ENCODE measurements at places on chromosomes 4 and X.
A peak's percentile ranks its signal among the peaks of the same experiment; 100 is the strongest.

DNA sequence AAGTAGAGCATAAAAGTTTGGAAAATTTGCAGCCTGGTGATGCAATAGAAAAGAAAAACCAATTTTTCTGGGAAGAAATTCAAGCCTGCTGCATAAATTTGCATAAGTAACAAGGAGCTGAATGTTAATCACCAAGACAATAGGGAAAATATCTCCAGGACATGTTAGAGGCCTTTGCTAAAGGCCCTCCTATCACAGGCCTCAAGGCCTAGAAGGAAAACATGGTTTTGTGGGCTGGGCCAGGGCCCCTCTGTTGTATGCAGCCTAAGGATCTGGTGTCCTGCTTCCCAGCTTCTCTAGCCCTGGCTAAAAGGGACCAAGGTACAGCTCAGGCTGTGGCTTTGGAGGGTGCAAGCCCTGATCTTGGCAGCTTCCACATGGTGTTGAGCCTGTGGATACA is 6.2 kb upstream of the RTL3 start:
- DNase-seq, result no peak

- DNase-seq, result no peak
Observed at GRCh38 chrX:42087960-42088359, 164.6 kb upstream of the CASK start.

- no peak for DNase-seq
Observed at GRCh38 chrX:63128509-63128908, 222.6 kb downstream of the SPIN4 start.

GRCh38 chrX:153057281-153057680 is 1.0 kb downstream of the PNMA3 start:
- DNase-seq, result no peak

DNA sequence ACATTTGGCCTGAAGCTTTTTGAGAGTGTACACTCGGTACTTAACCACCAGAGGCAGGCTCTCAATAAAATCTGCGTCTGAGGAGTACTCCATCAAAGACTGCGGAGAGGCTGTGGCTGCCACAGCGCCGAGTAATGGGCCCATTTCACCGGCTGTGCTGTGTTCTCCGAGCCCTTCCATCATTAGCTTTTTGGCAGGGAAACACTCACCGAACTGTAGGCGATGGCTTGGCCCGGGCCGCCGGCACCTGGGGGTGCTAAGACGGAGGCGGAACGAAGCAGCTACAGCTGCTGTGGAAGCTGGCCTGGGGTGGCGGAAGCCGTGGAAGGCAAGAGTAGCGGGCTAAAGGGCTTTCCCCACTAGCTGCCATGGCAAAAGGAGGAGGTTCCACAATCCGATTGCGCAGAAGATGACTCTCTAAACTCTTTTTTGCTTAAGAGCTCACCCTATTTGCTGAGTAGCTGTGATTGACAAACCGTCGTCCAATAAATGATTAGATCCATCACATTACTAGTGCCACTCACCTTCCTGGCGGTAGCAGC is 48.5 kb upstream of the PABPC1L2A start:
- DNase-seq, result no peak

- no peak for DNase-seq
Observed at GRCh38 chr4:105671301-105671700, 37.2 kb downstream of the INTS12 start.

DNA sequence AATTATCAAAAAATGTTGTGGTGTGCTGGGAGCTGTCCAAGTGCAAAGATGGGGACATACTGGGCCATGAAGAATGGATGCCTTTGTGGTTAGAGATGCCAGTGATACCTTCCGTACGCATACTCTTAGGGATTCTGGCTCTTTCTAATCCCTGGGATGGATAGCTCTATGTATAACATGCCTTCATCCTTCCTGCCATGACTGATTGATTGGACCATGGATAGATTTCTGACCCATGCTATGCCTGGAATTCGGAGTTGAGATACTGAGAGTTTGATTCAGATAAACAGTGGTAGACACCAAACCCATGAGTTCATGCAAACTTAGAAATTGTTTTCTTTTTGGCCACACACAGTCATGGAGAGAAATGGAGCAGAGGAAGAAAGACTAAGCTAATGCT is 147.2 kb upstream of the WDFY3 start:
- no peak for DNase-seq

- no peak for DNase-seq
Observed at GRCh38 chrX:111759686-111760085, 78.7 kb downstream of the ALG13 start.

GRCh38 chr4:69708211-69708610 is 52.2 kb downstream of the SULT1B1 start:
- no peak for DNase-seq

GRCh38 chrX:156002507-156002906 is 5.0 kb downstream of the IL9R start:
- DNase-seq, result no peak

DNA sequence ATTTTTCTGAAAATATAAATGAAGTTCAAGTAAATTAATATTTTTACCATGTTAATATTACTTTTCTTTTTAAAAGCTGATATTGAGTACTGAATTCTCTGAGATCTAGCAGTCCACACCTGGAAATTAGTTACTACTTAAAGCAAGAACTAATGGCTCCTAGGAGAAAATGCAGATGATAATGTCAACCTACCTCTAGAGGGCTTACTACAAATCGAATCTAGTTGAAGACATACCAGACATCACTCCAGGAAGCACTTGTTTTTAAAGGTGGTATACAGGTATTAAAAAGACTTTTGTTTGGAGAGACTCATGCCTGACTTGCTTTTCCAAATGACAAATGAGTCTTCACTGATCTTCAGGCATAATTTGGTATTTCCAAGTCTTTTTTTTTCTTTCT is 516.4 kb upstream of the BOD1L1 start:
- no peak for DNase-seq

GRCh38 chr4:154741922-154742850 is 1.6 kb upstream of the LRAT start:
- no peak for DNase-seq

DNA sequence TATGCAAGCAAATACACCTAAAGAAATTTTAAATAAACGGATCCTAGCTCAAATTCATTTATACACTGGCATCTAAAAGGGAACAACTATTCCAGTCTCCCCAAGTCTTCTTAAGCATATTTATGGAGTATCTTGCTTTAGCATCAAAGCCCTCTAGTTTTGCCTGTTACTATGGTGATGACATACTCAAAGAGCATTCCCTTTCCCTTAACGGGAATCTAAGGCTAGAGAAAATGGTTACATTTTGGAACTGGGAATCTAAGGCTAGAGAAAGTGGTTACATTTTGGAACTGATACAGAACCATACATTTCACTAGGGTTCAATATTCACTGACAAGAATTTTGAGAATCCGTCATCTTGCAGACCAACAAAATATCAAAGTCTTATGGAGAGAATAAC is 271.2 kb downstream of the CHIC1 start:
- no peak for DNase-seq

DNA sequence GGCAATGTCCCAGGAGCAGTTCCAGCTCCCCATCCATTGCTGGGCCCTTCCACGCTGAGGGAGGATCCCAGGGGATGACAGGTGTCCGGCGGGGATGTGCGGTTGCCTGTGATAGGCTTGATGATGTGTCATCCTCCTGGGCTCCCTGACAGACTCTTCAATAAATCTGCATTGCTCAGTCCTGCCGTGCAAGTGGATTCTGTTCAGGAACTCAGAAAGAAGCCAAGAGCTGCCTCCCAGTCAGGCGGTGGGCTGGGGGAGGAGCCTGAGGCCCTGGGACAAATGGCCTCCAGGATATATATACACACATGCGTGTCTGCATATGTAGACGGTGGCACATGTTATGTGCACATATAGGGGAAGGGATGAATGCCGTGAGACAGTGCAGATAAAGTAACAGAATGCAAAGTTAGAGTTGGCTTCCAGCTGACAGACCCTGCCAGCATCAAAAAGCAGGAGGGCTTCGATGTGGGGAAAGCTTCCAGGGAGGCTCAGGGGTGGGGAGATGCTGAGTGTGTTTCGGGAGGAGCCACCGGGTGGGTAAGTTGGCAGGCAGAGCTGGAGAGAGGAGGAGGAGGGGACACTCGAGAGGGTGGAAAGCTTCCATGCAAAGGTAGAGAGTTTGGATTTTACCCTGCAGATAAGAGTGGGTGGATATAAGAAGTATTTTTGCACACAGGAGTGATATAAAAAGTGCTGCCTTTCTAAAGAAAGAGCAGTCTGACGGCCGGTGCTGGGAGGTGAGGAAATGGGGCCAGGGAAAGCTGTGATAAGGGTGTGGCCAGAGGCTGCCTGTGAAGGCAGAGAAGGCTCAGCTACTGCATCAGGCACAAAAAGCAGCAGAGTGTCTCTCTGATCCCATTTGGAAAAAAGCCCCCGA is 28.5 kb upstream of the CRMP1 start:
- no peak for DNase-seq

GRCh38 chr4:182354867-182355266 is 111.7 kb downstream of the TENM3 start:
- DNase-seq, result no peak

- no peak for DNase-seq
Observed at GRCh38 chr4:2933566-2934076, 29.6 kb downstream of the NOP14 start.

GRCh38 chrX:69311936-69312670 is 146.8 kb upstream of the PJA1 start:
- no peak for DNase-seq

- no peak for DNase-seq
Observed at GRCh38 chrX:153774576-153775292, 6.1 kb upstream of the SRPK3 start.

DNA sequence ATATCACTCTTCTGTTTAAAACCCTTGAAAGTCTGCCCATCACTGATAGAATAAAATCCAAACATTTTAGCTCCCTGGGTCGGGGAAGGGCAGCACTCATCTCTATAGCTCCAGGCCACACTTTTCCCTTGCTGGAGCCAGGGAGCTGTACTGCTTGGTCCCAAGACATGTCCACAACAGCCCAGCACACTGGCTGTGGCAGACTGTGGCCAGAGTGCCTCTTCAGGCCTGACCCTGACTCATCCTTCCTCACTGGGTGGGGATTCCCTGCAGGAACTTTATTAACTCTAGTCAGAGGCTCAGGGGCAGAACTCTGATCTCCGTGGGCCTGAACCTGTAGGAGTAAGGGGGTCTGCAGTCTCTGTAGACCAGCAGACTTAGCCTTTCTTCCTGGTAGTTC is 69.8 kb upstream of the CAPN6 start:
- no peak for DNase-seq

GRCh38 chr4:78880874-78881492 is 58.3 kb downstream of the PAQR3 start:
- no peak for DNase-seq

DNA sequence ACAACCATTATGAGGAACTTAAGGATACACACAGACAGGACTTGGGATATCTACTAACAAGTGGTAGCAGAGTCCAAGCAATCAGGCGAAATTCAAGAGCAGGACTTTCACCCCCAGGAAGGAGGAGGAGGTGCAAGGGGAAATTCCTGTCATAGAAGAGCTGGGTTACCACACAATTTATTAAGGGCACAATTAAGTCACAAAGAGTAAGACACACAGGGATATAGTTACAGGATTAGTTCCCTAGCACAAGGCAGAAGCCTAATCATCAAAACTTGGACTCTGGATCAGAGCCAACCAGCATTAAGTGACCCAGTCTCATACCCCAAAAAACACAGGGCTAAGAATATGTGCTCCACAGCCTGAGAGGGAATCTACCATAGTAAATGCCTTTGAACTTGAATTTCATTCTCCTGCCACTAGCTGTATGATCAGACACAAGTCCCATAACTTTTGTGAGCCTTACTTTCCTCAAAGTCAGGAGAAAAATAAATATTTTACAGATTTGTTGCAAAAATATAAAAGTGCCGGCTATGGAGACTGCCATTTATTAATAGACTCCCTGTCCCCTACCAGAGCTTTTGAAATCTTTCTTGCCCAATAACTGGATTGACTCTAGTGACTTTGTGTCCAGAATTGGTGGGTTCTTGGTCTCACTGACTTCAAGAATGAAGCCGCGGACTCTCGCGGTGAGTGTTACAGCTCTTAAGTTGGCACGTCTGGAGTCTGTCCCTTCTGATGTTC is 87.0 kb downstream of the SYNPO2 start:
- no peak for DNase-seq

GRCh38 chr4:147791865-147792264 is 60.0 kb downstream of the ARHGAP10 start:
- no peak for DNase-seq

DNA sequence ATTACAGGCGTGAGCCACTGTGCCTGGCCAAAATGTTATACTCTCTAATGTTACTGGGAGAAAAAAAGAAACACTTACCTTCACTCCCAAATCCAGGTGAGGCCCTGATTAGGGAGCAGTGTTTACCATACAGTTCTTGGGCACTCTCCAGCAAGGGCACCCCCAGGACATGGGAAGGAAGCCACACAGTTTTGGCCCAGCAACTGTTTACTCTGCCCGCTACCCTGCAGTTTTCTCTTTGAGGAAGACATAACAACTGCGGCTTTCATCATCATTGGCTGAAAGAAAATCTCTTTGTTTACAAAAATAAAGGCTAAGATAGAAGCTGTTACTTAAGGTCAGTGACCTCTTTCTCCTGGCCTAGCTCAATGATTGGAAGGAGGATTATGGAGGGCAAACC is 145.5 kb upstream of the DUSP21 start:
- no peak for DNase-seq

GRCh38 chrX:68532831-68533533 is 34.1 kb downstream of the YIPF6 start:
- DNase-seq, result no peak

DNA sequence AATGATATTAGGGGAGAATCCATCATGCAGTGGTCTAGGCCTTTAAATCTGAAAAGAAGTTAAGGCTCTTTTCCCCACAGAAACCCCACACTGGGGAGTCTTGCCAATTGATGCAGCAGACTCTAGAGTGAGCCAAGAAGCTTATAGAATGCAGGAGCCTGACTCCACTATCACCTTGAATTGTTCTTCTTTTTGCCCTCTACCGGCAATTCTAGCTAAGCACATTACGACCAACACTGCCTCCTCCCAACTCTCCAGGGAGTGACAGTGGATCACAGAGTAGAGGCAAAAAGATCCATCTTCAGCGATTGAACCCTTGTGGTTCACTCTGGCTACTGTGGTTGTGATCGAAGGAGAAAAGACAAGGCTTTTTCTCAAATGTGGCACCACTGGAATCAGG is 331.5 kb downstream of the NKX6-1 start:
- DNase-seq, result no peak

GRCh38 chrX:137178392-137178791 is 144.6 kb upstream of the GPR101 start:
- no peak for DNase-seq

GRCh38 chr4:110046588-110047049 is 133.9 kb downstream of the EGF start:
- DNase-seq, result peak; percentile 78

All from HFF-Myc (cell line).